ENCODE measurements at places on chromosomes 11 and 22.
A peak's percentile ranks its signal among the peaks of the same experiment; 100 is the strongest.

GRCh38 chr11:63635762-63636465 lies 21.7 kb upstream of the PLAAT3 start:
- DNase-seq: peak; percentile 47

DNA sequence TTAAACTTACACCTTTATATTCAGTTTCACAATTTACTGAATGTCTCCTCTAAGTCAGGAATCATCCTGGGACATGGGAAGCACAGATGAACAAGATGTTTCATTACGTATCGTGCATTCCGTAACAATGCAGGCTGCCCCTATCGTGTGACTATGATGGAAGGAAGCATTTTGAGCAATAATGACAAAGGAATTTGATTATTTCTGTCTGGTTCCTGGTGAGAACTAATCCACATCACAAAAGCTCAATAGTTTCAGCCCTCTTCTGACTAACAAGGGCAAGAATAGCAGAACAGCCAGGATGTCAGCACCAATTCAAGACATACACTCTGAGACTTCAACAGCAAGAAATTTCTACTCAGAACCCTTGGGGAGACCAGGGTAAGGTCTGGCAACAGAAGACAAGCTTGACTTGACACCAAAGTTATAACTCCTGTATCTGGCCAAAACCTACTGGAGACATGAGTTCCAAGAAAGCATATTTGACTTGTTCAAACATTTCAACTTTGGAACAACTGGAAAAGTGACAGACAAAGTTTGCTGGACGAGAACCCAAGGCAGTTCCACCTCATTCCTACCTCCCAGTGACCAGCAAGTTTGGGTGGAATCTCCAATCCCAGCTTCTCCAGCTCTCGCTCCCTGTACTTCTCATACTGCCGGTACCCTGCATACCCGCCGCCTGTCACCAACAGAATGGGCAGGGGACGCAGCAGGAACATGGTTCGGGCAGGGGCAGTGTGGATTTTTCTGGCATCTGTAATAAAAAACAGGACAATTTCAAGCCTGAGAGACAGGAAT lies 14.3 kb downstream of the PISD start:
- DNase-seq: no peak

- no peak for DNase-seq
These were observed 6.1 kb upstream of the CD59 start for GRCh38 chr11:33742249-33742851.

DNA sequence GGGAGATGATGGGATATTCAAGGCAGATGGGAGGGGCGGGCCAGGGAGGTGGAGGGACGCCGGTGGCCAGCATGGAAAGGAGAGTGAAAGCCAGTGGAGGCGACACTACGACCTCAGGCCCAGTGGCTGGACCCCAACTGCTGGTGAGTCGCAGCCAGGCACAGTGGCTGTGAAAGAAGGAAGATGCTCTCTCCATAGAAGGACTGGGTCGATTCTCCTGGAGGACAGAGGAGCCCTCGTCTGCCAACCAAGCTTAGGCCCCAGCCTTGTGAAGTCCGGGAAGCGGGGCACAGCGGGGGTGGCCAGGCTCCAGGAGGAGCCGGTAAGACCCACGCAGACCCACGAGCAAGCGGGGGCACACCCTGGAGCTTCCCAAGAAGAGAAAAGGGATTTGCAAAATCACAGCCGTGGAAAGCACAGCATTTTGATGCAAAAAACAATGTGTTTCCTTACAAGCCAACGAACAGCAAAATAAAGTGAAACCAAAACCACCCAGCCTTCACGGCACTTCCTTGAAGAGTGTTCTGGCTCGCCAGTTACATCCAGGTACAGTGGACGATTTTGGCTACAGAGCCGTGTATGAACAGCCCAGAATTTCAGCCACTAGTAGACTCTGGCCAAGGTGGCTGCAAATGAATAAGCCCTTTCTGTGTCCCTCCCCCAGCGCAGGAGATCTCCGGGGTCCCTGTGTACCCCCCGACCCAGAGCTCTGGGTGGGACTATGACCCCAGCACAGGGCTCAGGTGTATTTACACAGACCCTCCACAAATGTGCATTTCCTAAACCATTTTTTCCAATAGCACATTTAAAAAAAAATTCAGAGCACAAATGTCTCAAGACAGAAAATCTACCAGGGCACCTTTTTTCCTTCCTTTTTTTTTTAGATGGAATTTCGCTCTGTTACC lies 96.9 kb downstream of the TRMU start:
- peak; percentile 13 for DNase-seq

DNA sequence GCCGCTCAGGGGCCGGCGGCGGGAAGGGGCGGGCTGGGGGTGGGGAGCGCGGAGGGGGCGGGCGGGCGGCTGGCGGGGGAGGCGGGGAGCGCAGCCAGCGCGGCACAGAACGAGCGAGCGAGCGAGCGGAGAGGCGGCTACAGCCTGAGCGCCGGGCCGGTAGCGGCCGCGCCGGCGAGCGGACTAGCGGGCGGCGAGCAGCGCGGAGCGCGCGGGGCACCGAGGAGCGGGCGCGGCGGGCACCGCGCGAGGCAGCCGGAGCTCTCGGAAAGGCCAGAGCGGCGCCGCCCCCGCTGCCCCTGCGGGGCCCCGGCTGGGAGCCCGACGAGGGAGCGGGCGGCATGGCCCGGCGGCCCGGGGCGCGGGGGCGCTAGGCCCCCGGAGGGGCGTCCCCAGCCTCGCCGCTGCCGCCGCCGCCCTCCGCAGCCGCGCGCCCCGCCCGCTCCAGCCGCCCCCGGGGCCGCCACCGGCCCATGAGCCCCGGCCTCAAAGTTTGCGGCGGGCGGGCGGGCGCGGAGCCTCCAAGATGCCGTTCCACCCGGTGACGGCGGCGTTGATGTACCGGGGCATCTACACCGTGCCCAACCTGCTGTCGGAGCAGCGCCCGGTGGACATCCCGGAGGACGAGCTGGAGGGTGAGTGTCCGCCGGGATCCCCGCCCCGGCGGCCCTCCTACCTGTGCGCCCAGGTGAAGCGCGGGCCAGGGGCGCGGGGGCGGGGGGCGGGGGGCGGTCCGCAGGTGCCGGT lies at the start of gene CABP7:
Gene CABP7 (plus strand): TSS at position 105 of the 747 bp plus-strand sequence. CDS start 422 bp downstream, at position 527.
- no peak for DNase-seq

- DNase-seq: no peak
These were observed 71.8 kb upstream of the PARVG start for GRCh38 chr22:44108806-44109385.

DNA sequence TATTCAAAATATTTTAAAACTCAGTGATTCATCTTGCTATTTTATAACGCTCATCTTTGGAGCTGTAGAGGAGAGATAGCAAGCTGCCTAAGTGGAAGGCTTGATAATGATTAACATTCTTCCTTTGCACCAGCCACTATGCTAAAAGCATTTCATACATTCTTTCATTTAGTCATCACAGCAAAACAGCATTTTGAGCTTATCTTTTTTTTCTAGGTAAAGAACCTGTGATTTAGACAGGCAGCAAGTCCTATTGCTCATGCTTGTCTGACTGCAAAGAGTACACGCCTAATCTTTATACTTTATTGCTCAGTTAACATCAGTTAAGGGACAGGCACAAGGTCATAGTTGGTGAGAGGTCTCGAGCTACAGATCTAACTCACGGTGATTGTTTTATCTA lies 713.1 kb upstream of the ARHGAP42 start:
- no peak for DNase-seq

DNA sequence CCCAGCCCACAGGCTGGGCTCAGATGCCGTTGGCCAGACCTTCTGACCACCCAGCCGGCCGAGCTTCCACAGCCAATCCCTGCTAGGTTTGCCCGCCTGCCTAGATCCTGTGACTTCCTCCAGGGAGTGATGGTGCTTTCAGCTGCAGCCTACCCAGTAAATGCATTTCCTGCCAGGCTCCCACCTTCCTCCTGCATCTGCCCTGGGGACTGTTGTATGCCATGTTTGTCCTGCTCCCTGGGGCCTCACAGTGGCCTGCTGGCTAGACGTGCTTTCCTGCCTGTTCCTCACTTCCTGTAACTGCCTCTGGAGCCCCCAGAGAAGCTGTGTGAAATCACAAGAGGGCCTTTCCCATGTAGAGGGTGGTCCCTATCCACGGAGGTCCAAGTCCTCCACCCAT lies 86.2 kb downstream of the GALNT18 start:
- DNase-seq: no peak

- DNase-seq: no peak
These were observed 39.3 kb downstream of the RIBC2 start for GRCh38 chr22:45452565-45453379.

DNA sequence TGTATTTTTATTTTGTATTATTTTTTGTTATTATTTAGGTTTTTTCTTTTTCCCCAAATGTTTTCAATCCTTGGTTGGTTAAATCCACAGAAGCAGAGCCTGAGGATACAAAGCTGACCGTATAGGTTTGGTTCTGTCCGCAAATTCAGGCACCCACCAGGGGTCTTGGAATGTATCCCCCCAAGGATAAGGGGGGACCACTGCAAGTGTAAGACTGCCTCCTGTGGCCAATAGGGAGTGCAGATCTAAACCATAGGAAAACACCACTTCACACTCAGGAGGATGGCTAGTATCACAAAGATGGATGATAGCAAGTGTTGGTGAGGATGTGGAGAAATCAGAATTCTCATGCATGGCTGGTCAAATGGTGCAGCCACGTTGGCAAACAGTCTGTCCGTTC lies 20.0 kb downstream of the CPT1A start:
- DNase-seq: no peak

DNA sequence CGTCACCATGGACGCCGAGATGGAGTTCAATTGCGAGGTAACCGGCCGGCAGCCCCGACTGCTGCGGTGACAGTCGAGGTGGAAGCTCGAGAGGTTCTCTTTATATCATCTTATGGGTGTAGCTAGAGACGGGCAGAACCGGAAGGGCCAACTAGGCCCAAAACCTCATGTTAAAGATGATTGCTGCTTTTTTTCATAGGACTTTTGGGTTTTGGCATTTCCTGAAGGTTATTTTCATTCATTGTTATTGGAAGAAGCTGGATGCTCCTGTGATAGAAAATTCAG lies 585 bp downstream of the NF2 start:
- DNase-seq: no peak

DNA sequence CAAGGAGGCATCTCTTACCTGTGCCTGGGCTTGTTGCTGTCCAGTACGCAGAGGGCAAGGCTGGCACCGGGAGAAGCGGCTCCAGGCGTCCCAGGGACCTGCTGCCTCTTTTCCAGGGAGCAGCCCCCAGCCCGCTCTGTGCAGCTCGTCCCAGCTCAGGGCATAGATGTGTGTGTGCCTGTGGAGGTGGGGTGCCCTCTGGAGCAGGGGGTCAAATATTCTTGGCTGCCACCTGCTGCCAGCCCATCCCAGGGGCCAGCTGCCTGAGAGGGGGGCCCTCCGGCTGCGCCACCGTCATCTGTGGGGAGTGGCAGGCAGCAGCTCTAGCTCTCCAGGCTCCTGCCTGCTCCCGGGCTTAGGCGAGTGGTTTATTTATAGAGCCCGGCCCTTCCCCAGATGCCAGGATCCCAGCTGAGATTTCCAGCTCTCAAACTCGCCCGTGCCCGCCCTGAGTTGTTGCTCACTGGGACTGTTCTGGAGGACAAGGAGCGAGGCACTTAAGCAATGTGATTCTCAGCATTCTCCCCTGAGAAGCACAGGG lies 87.5 kb downstream of the RTL6 start:
- DNase-seq: no peak

DNA sequence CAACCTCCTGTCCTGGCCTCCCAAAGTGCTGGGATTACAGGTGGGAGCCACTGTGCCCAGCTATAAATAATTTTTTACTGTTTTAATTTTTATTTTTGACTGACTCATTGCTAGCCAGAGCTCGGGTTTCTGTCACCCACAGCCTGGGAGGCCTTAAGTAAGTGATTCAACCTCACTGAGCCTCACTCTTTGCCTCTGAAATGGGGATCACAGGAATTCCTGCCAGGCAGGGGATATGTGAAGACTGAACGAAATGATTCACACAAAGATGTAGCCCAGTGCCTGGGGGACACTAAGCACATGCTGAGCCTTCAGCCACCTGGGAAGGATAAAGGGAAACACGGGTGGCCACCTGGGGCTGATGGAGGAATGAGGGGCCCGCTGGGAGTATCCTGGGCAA lies 3.8 kb upstream of the LRRC74B start:
- no peak for DNase-seq

DNA sequence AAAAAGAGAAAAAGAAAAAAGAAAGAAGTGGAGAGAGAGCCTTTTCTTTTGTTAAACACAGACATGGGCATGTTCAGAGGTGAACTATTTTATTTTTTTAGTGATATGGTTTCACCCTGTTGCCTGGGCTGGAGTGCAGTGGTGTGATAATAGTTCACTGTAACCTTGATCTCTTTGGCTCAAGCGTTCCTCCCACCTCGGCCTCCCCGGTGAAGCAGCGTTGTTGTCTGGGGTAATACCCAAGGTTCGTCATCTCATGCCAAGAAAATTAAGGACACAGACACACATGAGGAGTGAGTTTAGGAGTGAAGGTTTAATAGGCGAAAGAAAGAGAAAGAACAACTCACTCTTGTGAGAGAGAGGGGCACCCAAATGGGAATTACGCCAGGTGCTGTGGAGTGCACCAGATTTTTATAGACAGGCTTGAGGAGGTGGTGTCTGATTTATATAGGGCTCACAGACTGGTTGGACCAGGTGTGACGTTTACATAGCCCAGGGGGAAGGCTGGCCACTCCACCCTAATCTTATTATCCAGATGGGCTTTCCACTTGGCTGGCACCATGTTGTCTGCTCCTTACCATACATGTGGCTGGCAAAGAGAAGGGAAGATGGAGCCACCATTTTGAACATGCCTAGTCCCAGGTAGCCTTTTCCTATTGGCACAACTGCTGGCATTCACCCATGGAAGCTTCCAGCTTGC lies 42.3 kb downstream of the GRAMD1B start:
- DNase-seq: no peak

- DNase-seq: no peak
These were observed 201.3 kb downstream of the GRIK4 start for GRCh38 chr11:120712881-120713280.

- no peak for DNase-seq
These were observed 3.6 kb upstream of the PGR start for GRCh38 chr11:101133190-101133589.

DNA sequence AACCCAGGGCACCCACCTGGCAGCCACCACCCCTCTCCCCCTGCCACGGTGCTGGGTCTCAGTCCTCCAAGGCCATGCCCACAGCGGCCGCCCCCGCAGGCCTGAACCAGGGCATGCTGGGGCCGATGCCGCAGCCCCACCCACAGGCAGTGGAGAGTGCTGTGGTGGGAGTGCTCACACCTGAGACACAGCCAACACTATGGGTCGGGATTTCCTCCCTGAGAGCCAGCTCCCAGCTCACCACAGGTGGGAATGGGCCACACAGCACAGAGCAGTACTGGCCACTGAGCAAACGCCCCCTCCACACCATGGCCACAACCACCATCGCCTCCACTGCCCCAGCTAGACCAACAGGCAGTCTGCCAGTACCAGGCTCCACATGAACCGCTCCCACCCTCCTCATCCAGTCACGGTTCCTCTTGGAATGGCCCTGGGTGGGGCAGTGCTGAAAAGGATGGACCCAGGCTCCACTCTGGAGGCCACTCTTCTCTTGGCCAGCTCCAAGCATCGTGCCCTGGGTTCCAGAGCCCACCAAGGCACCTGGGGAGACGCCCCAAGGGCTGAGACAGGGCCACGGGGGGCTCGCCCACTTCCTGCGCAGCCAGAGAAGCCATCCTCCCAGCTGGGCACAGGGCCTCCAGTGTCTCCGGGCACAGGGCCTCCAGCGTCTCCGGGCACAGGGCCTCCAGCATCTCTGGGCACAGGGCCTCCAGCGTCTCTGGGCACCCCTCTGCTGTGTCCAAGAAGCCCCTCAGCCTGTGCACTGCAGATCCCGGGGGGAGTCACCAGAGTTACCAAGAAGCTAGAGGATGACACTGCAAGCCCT lies 14.2 kb downstream of the MOB2 start:
- DNase-seq: no peak
